ENCODE measurements at places on chromosomes 1 and 21.

- H3K27ac ChIP-seq, result no peak overlapping the region
- no peak for DNase-seq
- peaks cover 46% of the 10 kb centered on the region for H3K36me3 ChIP-seq
- H3K4me1 ChIP-seq, result no peaks in the 10 kb centered on the region
- no peak overlapping the region for H3K4me3 ChIP-seq
Measured at GRCh38 chr1:43442756-43443155, 11.0 kb downstream of the HYI start.

GRCh38 chr1:43434256-43434655 is 19.5 kb downstream of the HYI start:
- H3K4me3 ChIP-seq, result no peak overlapping the region
- no peaks in the 10 kb centered on the region for H3K4me1 ChIP-seq

DNA sequence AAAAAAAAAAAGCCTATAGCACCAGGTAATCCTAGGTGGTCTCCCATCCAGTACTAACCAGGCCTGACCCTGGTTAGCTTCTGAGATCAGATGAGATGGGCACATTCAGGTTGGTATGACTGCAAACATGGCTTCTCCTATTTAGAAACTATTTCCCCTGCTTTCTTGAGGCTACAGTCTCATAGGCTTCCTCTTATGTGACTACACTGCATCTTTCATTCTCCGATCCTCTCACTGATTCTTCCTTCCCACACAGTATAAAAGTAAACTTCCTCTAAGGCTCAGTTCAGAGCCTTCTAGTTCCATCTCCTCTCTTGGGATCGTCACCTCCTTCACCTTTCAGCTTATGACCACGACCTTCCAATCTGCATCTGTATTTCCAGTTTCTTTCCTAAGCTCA is 30.4 kb upstream of the RNF2 start:
- no peak for DNase-seq
- no peak overlapping the region for H3K4me3 ChIP-seq
- H3K27me3 ChIP-seq, result peaks cover 9% of the 10 kb centered on the region
- H3K36me3 ChIP-seq, result no peaks in the 10 kb centered on the region
- H3K4me1 ChIP-seq, result no peaks in the 10 kb centered on the region

- peaks cover 1% of the 10 kb centered on the region for H3K27me3 ChIP-seq
- no peak for DNase-seq
- H3K27ac ChIP-seq, result no peak overlapping the region
Measured at GRCh38 chr1:41598325-41598724, 113.8 kb upstream of the EDN2 start.

DNA sequence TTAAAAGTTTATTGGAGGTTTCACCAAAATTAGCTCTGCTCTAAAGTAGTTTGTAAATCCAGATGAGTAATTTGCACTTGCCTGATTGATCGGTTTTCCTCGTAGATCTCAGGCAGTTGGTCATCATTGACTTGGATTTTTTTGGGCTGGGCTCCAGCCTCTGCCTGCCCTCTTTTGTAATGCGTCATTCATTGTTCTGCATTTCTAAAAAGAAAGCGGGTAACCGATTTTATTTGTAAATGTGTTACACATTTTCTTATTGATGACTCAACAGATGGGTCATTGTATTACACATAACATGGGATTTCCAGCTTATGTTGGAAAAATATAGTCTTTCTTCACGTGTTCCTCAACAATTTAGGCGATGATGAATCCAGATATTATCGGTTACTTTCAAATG is 5.5 kb downstream of the ETS2 start:
- H3K36me3 ChIP-seq, result peaks cover 21% of the 10 kb centered on the region
- H3K4me3 ChIP-seq, result no peak overlapping the region
- no peak for DNase-seq
- peaks cover 3% of the 10 kb centered on the region for H3K27me3 ChIP-seq

GRCh38 chr1:43530483-43531106 is at the start of gene PTPRF:
Gene PTPRF (plus strand): TSS chr1:43530883. CDS start chr1:43545076, 14,193 bp downstream.
- H3K27me3 ChIP-seq, result peaks cover 16% of the 10 kb centered on the region
- peak; percentile 14 for DNase-seq
- no peaks in the 10 kb centered on the region for H3K36me3 ChIP-seq
- peaks cover 33% of the 10 kb centered on the region for H3K4me1 ChIP-seq
- H3K27ac ChIP-seq, result peak within 1 kb of the TSS; percentile 39

- H3K27ac ChIP-seq, result no peak overlapping the region
- H3K4me3 ChIP-seq, result no peak overlapping the region
- H3K27me3 ChIP-seq, result peaks cover 19% of the 10 kb centered on the region
- H3K4me1 ChIP-seq, result peaks cover 6% of the 10 kb centered on the region
- no peak for DNase-seq
Measured at GRCh38 chr1:19665496-19666465, 1.1 kb downstream of the HTR6 start.

- H3K27ac ChIP-seq, result no peak overlapping the region
- H3K4me1 ChIP-seq, result peaks cover 79% of the 10 kb centered on the region
- no peak overlapping the region for H3K4me3 ChIP-seq
- no peak for DNase-seq
- no peaks in the 10 kb centered on the region for H3K36me3 ChIP-seq
Measured at GRCh38 chr1:19360432-19360831, 48.3 kb downstream of the SLC66A1 start.

Measured in immature natural killer cell (primary cell).